ENCODE measurements at places on chromosomes 5 and 9.

DNA sequence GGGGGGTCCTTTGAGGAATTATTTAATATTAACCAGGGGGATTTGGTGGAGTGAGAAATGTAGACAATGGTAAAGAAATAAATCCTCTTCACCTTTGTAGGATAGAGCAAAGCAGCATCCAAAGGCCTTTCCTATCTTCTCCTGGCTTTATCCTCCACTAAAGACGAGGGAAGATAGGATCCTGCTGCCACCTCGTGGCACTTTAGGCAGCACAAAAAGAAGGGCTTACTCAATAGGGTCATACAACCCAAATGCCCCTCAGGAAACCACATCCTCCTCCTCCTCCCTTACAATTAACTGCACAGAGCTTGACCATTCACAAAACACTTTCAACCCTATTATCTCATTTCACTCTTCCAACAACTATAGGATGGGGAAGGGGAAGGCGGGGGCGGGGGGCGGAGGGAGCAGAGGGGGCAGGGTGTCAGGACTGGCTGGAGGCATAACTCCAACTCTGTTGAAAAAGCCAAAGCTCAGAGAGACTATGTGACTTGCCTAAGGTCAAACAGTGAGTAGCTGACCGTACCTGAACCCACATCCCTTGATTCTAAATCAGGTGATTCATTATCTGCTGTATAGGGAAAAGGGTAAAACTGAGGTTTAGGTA lies 45.4 kb upstream of the MYOT start:
- DNase-seq = no peak

DNA sequence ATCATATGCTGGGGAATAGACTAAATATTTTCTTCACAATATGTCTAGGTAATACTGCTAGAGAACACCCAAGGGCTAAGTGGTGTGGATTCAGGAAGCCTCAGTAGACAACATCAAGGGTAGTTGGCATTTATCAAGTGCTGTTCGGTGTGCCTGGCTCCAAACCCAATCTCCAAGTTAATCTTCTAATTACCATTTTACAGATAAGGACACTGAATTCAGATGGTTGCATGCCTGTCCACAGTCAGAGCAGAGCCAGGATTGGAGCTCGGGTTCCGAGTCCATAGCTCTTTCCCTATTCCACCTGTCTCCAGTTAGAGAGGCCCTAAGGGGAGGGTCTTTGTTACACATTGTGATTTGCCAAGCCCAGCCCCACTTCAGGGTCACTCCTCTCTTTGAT lies 58.2 kb downstream of the FGF18 start:
- no peak for DNase-seq

GRCh38 chr9:110087605-110088004 lies 120.4 kb downstream of the C9orf152 start:
- no peak for DNase-seq

DNA sequence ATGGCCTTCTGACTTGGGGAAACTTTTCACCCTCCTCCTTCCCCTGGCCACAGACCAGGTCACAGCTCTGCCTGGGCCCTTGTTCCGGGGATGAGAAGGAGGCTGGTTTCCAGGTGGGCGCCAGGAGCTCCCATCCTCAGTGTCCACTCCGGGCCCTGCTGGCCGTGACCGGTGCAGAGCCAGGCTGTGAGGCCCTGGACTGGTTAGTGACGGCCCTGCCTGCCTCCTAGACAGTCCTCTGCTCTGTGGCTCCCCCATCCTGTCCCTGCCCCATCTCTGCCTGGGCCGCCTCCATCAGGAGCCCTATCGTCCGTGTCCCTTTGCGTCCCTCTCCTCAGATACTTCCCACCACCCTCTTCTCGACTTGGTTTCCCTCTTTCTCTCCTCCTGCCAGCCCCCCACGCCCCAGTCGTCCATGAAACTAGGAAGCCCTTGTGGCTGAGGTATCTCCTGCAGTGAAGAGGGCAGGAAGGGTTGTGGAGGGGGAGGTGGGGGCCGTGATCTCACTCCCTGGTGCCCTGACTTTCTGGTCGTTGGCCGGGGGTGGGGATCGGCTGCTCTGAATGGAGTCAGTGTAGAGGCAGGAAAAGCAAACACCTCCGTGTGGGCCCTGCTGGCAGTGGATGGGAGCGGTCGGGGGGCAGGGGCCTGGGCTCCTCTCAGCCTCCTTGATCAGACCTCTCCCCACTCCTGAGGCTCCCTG lies 15.4 kb upstream of the CERCAM start:
- no peak for DNase-seq

- no peak for DNase-seq
These were observed 304.6 kb downstream of the ACTL7B start for GRCh38 chr9:108551030-108551841.

DNA sequence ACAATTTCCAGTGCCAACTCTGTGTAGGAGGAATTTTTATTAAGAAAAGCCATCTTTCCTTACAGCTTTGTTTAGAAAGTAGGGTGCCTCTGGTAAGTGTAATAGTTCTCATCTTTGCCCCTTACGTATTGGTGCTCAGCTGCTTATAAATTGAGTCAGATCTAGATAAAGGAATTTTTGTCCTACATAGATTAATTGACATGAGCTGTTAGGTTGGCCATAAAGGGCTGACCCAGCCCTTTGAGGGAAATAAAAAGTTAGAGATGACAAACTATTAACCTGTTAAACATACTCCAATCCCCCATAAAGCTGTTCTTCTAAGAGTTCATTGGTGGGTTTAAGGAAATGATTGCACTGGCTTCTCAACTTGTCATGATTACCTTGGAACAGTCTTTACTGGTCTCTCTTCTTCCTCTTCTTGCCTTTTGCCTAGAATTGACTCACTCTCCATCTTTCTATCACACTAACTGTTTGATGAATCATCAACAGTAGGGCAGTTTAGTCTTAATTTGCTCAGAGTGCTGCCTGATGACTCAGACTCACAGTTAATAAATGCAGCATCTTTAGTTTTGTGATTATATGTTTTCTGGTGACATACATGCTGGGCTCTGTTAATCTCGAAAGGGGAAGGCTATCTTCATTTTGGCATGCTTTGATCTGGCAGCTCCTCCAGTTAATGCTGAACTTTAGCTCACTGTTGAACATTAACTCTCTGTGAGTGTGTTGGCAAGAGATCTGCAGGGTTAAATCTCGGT lies 51.7 kb downstream of the ARHGAP26 start:
- DNase-seq = no peak

All from NCI-H774 (cell line).